H7 (cell line): ENCODE measurements at places on chromosomes 6 and 20. TPM values are rescaled to one million over a fixed set of nuclear protein-coding genes. Genes with fewer than 3 reads are reported as not detected.
A peak's percentile ranks its signal among the peaks of the same experiment; 100 is the strongest.

- DNase-seq: no peak
Observed at GRCh38 chr6:36769183-36769675, 70.0 kb downstream of the CPNE5 start.

- no peak for DNase-seq
Observed at GRCh38 chr6:6875818-6876470, 231.8 kb upstream of the RREB1 start.

- no peak for DNase-seq
Observed at GRCh38 chr20:56827763-56828162, 198.7 kb downstream of the TFAP2C start.

GRCh38 chr6:103720393-103720792 lies 1139.3 kb downstream of the HACE1 start:
- no peak for DNase-seq

GRCh38 chr6:35063701-35064280 lies 77.3 kb downstream of the TCP11 start:
- peak; percentile 43 for DNase-seq

GRCh38 chr20:37364927-37365272 lies 19.0 kb downstream of the SRC start:
- peak; percentile 50 for DNase-seq

DNA sequence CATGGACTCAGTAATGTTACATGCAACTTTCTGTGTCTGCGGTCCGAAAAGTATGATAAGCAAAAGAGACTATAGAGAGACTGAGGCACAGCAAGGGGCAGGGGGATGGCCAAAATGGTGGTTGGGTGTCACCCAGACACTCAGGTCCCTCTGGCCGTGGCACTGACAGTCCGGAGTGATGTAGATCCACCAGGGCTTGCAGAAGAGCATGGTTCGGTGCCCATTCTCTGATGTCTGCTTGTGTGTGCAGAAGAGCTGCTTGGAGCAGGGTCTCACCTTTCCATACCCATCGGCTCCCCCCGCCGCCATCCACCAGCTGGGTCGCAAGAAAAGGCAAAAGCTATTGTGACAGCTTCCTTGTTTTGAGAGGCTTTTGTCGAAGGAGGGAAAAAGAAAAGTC lies 6.6 kb upstream of the APCDD1L start:
- no peak for DNase-seq

DNA sequence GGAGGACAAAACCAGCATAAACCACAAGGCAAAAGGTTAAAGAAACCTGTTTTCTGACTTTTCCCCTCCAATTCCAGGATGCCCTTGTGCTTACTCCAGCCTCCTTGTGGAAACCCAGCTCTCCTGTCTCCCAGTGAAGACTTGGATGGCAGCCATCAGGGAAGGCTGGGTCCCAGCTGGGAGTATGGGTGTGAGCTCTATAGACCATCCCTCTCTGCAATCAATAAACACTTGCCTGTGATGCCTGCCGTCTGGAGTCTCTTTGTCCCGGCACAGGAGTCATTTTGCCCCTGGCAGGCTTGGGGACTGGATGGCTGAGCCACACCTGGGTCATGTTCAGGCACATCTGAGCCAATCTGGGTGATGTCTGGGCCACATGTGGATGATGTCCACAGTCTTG lies 26.6 kb downstream of the BPIFB1 start:
- no peak for DNase-seq

- DNase-seq: no peak
Observed at GRCh38 chr6:159059885-159060506, 15.2 kb upstream of the TAGAP start.

- peak; percentile 22 for DNase-seq
Observed at GRCh38 chr6:24985323-24985722, 49.6 kb upstream of the RIPOR2 start.

DNA sequence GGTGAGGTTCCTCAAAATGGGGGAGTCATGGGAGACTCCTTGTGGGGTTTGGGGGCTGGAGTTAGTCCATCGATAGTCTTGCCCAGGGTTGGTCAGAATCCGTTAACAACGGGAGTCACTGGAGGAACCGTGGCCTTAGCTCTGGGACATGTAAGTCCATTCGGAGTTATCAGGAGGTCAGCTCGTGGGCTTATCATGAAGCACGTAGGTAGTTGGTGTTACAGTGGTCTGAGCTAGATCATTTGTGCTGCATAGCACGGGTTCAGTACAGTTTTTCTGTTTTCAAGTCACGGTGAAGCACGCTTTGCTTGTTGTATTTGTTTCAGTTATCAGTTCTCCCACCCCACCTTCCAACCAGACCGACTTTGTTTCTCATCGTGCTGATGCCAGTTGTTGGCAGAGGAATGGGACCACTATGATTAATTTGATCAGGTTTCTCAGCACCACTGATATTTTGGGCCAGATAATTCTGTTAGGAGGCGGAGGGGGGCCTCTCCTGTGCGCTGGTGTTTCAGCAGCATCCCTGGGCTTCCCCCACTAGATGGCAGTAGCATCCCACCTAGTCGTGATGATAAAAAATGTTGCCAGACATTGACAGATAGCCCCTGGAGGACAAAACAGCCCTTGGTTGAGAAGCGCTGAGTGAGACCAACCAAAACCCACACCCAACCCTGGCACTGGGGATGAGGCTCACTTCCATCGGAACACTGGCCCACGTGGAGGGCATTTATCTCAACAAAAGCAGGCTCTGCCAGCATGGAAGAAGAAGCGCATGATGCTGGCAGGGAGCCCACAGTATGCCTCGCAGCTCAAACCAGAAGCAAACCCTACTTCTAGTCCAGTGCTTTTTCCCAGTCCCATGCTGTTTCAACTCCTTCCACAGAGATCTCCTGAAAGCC lies 2.2 kb upstream of the APMAP start:
- DNase-seq: peak; percentile 88

DNA sequence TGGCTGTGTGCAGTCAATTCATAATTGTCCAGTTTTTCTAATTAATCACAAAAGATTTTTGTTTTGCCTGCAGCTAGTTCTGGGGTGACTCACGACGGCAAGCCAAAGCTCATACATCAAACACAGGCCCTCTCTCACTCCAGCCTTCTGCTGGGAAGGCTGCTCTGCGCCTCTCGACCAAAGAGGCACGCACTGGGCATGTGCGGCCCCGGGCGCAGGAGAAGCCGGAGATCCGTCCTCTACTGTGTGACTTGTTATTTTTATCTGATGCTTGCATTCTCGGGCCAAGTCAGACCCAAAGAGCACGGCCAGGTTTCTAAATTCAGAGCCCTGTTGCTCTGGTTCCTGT lies 98.5 kb downstream of the TFAP2A start:
- no peak for DNase-seq

GRCh38 chr6:28368522-28368921 lies 18.8 kb downstream of the ZKSCAN3 start:
- DNase-seq: no peak

Gene TUBB2B
- 1,817 and 1,848 TPM in 2 replicates for total RNA-seq

Gene PGC
- not detected in 2 replicates for total RNA-seq

Gene PRSS35
- 1.5 and 1.6 TPM in 2 replicates for total RNA-seq

Gene VNN1
- not detected in 2 replicates for total RNA-seq

Gene TCFL5
- total RNA-seq: 25.7 and 36.8 TPM in 2 replicates

Gene BTBD9
- total RNA-seq: 5.0 and 6.1 TPM in 2 replicates

Gene GJA1
- 395 and 586 TPM in 2 replicates for total RNA-seq

Gene SPTLC3
- total RNA-seq: under 0.01 and 2.3 TPM in 2 replicates

Gene CALHM6
- total RNA-seq: 0.45 and 2.1 TPM in 2 replicates
